Dermis blood vessel endothelial cell (primary cell): ENCODE measurements at places on chromosomes 7 and 10.

GRCh38 chr10:5662708-5663579 is 3.5 kb downstream of the ASB13 start:
- DNase-seq: no peak

DNA sequence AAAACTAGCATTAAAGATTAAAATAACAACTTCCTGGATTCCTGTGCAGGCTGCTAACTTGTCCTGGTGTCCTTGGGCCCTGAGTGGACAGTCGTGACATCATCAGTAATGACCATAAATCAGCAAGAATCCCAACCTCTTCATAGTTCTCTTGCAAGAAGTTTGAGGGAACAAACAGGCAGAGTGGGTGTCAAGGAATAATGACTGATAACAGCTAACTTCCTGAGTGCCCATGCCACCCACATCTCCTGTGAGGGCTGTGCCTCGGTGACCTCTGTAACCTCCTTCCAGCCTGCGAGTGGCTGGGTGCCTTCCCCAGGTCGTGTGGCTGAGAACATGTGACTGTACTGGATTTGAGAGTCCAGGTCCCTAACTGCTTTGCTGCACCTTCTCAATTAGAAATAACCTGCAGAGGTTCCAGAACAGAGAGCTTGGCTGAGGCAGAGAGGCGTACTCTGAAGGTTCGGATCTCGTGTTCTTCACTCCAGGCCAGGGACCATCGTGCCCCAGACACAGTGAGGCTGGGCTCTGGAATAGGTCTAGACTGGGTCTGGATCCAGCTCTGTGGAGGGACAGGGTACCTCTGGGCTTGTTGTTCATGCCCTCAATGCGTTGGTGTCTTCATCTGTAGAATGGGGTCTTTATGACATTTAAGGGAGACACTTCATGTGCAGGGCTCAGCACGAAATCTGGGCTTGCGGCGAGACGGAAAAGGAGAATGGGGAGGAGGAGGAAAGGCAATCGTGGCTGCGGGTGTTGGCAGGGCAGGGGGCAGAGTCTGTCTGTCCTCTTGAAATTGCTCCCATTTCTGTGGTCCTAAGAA is 313.1 kb upstream of the ZNF32 start:
- no peak for DNase-seq

DNA sequence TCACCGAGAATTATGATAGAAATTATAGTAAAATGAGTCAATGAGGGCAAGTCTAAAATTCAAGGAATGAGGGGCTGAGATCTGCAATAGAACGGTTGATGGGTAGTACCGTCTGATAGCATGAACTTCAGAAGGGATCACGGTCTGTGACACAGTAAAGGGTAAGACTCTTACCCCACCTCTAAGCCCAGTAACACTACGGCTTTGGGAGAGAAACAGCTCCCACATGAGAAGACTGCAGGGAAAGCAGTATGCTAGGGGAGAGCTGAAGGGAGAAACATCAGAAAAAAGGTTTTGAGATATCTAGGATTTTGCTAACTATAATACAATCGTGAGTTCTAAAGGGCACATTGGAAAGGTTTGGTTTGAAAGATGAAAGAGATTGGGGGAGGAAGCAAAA is 12.8 kb upstream of the AKAP9 start:
- no peak for DNase-seq

DNA sequence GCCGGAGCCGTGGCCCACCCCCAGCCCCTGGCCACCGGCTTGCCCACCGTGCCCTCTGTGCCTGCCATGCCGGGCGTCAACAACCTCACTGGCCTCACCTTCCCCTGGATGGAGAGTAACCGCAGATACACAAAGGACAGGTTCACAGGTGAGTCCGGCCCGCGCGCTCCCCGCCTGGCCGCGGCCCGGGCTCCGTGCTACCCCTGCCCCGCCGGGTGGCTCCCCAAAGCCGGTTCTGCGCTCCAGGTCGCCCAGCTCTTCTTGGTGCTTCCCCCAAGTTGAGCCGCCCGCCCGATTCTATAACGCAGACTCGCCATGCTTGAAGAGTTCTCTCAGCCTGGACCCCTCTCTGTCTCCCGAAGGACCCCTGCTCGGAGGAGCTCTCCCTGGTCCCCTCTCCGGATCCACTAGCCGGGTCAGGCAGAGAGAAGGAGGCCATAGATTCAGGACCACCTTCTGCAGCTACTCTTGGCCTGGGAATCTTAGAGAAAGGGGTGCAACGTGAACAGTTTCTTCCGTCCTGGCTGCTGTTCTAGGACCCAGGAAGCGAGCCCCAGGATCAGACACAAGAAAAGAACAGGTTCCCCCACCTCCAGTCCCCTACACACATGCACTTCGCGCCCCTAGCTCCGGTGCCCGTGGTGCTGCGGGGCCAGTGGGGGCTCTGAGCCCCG is 999 bp downstream of the TLX1 start:
- DNase-seq: no peak

GRCh38 chr10:43944381-43945093 is 295.9 kb upstream of the ZNF32 start:
- no peak for DNase-seq

DNA sequence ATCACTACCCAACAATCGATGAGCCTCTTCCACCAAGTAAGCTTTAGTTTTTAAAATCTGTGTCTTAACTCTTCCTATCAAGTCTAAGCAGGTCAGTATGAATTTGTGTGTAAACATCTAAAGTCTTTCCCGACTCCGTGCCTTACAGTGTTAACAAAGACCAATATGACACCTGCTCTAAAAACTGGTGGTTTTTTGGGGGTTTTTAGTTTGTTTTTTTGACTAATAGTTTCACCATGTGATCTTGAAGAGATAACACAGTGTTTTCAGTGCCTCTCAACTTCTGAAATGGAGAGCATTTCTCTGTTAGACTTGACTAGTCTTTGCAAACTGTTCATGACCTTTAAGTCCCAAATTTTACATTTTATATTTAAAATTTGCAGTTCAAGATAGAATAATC is 132.0 kb upstream of the STK17A start:
- no peak for DNase-seq

- DNase-seq: no peak
Measured at GRCh38 chr10:15391491-15391890, 20.4 kb upstream of the FAM171A1 start.

DNA sequence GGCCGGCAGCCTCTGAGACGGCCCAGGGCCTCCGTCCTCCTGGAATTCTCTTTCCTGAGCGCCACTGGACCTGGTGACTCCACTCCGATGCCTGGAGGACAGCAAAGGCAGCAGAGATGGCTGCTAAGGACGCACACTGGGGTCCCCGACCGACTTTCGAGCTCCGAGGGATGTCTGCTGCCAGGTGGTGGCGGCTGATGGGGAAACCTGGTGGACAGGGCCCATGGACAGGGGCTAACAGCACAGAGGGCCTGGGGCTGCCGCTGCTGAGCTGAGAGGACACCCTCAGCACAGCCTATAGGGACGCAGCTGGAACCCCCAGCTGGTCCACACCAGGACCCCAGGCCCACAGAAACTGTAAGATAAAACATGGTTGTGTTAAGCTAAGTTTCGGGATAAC is 366.3 kb downstream of the DNAJB6 start:
- no peak for DNase-seq

DNA sequence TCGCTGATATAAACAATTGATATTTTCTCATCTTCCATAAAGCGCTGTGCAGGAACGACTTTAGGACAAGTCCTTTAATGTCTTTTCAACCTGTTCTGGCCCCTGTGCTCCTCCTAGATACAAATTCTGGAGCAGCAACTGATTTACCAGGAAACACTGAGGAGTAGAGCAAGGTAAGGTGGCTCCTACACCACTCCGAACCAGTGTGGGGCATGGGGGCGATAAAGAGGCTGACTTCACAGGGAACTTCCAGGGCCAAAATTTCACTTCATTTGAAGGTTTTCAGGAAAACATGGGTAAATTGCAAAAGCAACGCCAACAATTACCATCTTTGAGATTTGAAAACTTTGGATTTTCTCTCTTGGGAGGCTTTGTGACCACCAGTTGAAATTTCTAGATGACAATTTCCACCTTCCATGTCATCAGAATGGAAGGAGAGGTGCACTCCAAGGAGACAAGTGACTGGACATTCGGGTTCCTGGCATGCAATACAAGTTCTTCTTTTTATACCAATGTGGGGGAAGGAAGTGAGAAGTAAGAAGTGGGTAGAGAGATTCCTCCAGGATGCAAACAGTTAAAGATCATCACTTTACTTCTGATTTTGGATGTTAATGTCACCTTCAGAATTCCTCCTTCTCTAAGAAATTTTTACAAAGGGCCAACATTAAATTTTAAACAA is 118.5 kb downstream of the FAM107B start:
- no peak for DNase-seq

DNA sequence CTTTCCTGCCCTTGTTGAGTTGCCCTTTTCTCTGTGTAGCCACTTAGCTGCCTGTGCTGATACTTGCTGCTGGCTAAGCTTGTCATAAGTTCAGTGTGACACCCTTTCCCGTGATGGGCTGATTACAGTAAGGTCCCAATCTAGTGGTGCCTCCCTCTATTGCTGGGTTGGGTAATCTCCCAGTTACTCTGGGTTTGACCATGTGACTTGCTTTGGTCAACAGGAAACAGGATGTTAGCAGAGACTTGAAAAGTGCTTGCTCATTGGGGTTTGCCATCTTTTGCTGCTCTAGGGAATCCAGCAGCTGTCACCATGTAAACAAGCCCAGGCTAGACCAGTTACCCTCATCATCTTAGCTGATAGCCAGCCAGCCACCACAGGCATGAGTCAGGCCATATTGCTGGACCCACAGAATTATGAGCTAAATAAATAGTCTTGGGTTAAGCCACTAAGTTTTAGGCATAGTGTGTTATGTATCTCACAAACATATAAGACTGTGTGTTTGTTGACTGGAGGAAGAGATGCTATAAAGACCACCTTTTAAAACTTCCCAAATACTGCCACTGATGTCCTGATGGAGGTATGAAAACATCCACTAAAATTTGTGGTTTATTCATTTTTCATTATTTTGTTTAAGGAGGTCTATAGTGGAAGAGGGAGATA is 4.0 kb upstream of the LEP start:
- DNase-seq: peak; percentile 24

- no peak for DNase-seq
Measured at GRCh38 chr10:86663046-86663345, 5.3 kb upstream of the LDB3 start.

- peak; percentile 78 for DNase-seq
Measured at GRCh38 chr7:131525820-131526219, 30.6 kb downstream of the PODXL start.

DNA sequence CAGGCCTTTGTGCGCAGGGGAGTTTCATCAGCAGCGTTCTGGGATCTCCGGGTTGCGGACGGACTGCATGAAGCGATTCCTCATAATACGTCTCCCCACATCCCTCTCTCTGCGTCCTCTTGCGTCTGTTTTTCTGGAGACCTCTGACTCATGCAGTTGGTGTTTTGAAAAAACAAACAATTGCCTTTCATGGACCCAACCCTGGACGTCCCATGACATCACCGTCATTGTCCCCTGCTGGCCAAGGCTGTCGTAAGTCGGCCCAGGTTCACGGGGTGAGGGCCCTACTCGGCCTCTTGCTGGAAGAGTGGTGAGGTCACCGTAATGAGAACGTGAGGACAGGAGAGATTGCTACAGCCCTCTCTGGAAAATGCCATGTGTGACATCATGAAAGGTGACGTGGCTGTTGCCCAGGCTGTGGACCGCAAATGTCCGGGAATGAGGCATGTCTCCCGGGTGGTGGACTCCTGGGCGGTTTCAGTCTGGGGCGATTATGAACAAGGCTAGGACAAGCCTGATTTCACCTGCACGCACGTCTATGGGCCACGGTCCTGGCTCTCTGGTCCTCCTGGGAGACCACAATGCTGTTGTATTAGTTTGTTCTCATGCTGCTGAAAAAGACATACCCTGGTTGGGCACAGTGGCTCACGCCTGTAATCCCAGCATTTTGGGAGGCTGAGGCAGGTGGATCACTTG is 9.8 kb upstream of the MAFK start:
- peak; percentile 93 for DNase-seq

DNA sequence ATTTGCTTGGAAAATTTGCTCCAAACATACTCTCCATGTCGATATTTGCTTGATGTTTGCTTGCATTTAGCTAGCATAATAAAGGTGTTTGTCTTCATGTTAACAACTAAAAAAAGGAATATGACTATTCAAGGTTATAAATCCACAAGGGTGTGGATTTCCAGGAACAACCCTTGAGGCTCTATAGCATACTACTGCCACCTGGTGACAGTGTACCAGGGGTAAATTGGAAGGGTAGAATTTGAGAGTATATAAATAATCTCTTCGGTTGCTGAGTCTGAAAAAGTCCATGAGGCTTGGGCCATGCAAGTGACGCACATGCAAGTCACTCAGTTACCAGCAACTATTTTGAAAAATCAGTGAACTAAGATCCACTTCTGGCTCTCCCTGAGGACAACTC is 68.4 kb downstream of the SLIT1 start:
- DNase-seq: peak; percentile 32

DNA sequence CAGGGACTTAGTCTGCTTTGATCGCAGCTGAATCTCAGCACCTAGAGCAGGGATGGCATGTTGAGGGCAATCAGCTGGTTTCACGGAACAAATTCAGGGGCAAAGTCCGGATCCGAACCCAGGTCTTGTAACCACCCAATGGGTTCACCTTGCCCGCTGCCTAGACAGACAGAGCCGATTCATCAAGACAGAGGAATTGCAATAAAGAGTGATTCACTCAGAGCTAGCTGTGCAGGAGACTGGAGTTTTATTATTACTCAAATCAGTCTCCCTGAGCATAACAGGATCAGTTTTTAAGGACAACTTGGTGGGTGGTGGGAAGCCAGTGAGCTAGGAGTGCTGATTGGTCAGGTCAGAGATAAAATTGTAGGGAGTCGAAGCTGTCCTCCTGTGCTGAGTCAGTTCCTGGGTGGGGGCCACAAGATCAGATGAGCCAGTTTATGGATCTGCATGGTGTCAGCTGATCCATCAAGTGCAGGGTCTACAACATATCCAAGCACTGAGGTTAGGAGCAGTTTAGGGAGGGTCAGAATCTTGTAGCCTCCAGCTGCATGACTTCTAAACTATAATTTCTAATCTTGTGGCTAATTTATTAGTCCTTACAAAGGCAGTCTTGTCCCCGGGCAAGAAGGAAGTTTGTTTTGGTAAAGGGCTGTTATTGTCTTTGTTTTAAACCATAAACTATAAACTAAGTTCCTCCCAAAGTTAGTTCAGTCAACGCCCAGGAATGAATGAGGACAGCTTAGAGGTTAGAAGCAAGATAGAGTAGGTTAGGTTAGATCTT is 43.5 kb upstream of the CHST3 start:
- DNase-seq: no peak

DNA sequence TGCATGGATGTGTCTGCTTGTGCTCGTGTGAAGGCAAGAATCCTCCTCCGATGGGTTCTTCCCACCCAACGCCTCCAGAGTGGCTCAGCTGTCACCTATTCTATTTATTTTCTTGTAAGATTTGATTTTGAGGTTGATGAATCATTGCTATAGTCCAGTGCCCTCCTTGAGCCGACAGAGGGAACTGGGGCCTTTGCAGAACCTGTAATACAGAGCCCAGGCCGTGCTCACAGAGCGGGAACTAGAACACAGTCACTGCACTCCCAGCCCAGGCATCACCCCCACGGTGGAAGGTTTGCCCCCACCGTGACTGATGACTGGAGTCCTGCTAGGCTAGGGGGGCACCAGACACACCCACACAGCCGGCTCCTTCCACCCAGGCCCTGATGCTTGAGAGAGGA is 2.0 kb downstream of the RARRES2 start:
- DNase-seq: no peak

GRCh38 chr7:7104314-7104698 is 78.0 kb upstream of the C1GALT1 start:
- DNase-seq: no peak
